ENCODE measurements at places on chromosomes 2 and 18. TPM values are rescaled to one million over a fixed set of nuclear protein-coding genes. Genes with fewer than 3 reads are reported as not detected.

DNA sequence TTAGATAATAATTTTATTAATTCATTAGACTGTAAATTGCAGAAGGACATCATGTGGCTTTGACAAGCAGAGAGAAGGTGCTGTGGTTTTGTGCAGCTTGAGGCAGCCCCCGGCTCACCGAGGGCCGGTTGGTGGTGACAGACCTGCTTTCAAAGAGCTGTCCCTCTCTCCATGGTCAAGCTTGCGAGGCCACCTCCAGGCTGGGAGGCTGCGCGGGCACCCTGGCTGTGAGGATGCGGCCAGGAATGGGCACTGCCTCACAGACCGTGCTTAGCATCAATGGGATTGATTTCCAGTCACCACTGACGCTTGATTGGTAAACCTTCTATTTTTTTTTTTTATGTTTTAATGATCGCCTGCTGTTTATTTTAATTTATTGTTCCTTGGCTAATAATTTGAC is 690.9 kb downstream of the GALR1 start:
- no peak overlapping the region for H3K27ac ChIP-seq
- H3K4me3 ChIP-seq: no peak overlapping the region
- DNase-seq: no peak

DNA sequence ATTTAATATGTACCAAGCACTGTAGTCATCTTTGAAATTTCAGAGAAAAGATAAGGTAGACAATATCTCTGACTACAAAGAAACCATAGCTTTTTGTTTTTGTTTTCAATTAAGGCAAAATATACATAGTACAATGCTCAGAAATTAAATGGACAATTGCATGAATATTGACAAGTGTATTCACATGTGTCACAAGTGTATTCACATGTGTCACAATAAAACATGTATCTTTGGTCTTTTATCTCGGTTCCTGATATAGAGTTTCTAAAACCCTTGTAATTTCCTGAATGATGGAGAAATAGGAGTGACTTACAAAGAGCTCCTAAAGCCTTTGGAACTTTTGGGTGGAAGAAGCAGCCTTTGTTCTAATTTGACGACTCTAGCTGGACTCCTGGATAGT is 756.4 kb downstream of the EPHA4 start:
- H3K36me3 ChIP-seq: no peaks in the 10 kb centered on the region
- H3K27me3 ChIP-seq: no peaks in the 10 kb centered on the region
- no peak overlapping the region for H3K4me3 ChIP-seq
- H3K27ac ChIP-seq: no peak overlapping the region
- H3K4me1 ChIP-seq: no peaks in the 10 kb centered on the region

DNA sequence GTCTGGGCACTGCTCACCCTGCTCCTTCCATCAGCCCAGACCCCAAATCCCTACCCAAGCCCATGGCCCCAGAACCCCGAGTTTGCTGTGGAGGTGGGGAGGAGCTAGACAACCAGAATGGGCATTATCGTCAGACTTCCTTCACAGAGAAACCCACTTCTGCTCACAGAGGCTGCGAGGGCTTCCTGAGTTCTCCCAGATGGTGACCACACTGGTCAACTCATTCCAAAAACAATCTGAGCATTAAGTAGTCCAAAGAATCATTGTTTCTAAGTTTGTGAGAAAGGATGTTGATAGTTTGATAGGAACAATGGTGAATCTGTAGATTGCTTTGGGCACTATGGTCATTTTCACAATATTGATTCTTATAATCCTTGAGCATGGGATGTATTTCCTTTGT is 60.2 kb downstream of the LRRC30 start:
- H3K36me3 ChIP-seq: no peaks in the 10 kb centered on the region
- H3K4me3 ChIP-seq: no peak overlapping the region
- H3K27me3 ChIP-seq: no peaks in the 10 kb centered on the region
- no peaks in the 10 kb centered on the region for H3K4me1 ChIP-seq

The CRYGD gene
- total RNA-seq: not detected

Data from tibial nerve (tissue), 4 donors.